T1000 (cell line): ENCODE measurements at places on chromosomes 1 and 21.

- DNase-seq: peak; percentile 47
These were observed 17.1 kb upstream of the SPSB1 start for GRCh38 chr1:9275567-9276034.

DNA sequence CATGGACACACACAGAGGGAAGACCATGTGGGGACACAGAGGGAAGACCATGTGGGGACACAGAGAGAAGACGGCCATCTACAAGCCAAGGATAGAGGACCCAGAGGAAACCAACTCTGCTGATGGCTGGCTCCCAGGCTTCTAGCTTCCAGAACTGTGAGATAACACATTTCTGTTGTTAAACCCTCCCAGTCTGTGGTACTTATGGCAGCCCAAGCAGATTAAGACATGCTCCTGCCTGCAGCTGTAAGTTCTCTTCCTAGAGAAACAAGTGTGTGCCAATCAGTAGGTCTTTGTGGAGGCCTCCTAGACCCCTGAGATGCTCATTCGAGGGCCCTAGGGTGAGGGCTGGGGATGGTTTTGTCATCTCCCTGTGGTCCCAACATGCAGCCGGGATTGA lies 2.7 kb downstream of the AGT start:
- no peak for DNase-seq

DNA sequence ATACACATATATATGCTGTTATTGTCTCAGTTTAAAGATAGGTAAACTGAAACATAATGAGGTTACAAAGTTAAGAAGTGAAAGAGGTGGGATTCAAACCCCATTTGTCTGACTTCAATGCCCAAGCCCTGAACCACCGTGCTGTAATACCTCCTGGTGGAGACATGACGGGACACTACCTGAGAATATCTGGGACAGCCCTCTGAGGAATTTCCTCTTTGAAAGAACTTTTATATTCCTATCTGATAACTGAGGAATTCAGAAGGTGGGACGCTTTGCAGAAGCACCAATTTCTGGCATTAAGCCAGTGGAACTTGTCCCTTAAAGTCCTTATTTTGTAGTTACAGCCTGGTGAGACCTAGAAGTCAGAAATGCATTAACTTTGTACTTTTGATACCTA lies 32.1 kb upstream of the FASLG start:
- DNase-seq: no peak

GRCh38 chr21:36697060-36697850 lies 1.7 kb upstream of the SIM2 start:
- no peak for DNase-seq

DNA sequence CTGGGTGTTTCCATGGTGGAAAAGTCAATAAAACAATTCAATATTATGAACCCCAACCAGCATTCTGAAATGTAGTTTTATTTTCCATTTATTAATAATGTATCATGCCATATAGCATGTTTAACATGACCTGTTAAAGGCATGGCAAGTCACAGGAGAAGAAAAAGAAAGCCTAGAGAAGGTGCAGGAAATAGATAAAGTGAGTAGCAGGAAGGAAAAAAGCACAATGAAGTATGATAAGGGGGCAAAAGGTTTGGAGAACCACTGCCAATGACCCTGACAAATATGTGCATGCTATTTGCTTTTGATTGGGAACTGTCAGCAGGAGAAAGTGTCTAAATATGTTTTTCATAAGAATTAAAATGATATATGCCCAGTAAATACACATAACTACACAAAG lies 85.6 kb downstream of the HMCN1 start:
- DNase-seq: no peak

GRCh38 chr1:40679165-40679953 lies 12.1 kb upstream of the NFYC start:
- DNase-seq: no peak

GRCh38 chr1:78231477-78231876 lies 185.7 kb downstream of the GIPC2 start:
- no peak for DNase-seq

DNA sequence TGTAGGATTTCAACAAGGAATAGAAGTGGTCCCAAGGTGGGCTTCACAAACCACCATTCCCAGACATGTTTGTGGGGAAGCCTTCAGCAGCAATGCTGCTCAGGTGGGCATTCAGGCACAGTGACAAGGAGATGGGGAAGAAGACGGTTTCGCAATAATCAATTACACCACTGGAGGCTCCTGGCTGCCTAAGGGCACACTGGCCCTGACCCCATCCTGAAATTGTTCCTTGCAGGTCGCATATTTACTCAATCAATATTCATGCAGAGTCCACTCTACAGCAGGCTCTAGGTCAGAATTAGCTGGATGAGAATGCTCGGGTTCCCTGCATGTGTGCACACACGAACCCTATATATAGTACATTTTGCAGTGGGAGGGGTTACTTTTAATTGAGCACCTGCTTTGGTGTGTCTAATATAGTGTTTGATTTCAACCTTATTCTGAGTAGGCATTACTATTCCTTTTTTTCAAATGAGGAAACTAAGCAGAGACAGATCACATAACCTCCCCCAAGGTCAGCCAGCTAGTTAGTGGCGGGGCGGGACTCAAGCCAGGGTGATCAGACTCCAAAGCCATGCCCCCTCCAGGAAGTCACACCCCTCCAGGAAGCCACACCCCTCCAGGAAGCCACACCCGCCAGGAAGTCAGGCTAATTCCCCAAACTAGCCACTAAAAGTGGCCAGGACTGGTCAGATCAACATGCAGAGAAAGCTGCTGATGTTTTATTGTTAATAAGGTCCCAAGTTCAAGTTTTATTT lies 106.5 kb downstream of the HLCS start:
- peak; percentile 20 for DNase-seq

DNA sequence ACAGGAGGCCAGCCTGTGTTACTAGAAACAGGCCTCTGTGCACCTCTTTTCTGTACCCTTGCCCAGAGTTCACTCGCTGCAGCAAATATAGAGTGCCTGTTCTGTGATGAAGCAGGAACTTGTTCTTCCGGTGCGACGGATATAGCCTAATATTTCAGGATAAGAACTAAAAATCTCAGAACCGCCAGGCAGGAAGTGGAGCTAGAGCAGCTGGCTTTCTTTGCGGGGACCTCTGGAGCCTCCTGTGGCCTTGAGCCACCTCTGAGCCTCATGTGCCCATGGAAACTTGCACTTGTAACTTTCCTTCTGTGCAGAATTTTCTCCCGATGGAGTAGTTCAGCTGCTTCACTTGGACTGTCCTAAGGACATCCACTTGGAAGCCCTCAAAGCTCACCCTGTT lies 44.5 kb upstream of the VAMP3 start:
- no peak for DNase-seq

GRCh38 chr1:59692591-59692990 lies 122.2 kb upstream of the HOOK1 start:
- peak; percentile 64 for DNase-seq

DNA sequence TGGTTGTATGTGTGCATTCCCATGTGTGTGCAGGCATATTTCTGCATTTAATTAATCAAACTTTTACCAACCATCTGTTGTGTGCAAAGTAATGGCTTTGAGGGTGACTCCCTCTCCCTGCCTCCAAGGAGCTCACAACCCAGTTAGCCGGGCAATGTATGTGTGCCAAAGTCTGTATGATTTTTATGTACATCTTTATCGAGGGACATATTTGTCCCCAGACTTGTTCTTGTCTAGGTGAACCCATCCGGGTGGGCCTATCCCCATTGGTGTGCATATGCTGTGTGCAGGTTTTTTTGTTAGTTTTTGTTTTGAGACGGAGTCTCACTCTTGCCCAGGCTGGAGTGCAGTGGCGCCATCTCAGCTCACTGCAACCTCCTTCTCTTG lies 1.8 kb downstream of the SYTL1 start:
- DNase-seq: no peak

DNA sequence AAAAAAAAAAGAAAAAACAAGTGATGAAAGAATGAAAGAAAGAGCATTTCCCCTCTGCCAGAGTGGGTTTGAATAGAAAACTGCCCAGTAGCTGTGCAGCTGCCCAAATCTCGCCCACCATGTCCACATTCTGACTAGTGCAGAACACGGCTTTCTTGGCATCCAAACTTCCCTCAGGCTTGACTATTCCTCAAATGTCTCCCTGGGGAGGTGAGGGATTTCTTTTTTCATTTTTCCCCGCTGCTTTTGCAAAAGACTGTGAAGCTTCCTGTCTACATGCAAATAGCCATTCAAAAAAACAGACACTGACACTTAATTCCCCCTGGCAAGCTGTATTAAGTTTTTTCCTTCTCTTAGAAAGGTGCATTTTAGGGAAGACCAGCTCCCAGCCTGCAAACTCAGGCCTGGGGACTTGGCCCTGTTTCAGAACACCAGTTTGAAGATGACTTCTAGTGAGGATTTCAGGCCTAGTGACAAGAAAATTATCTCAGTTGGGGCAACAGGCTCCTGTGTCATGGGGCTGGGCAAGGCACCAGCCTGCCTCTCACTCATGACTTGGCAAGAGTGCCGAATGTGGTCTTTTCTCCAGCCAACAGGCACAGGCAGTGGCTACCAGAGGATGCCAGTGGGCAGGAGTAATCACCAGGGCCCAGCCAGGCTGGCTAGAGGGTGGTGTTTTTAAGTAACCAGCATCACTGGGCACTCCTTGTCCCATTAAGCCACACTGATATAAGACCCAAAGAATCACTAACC lies 178.1 kb upstream of the NFIA start:
- peak; percentile 9 for DNase-seq
